H7 (cell line): ENCODE measurements at places on chromosomes 16 and 17.

DNA sequence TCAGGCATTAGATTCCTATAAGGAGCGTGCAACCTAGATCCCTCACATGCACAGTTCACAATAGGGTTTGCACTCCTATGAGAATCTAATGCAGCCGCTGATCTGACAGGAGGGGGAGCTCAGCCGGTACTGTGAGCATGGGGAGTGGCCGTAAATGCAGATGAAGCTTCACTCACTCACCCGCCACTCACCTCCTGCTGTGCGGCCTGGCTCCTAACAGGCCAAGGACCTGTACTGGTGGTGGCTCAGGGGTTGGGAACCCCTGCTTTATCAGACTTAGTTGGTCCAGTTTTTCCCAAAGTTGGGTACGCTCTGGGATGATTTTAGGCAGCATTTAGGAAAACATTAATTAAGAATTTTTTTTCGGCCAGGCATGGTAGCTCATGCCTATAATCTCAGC lies 103.8 kb downstream of the MARF1 start:
- DNase-seq: peak; percentile 67

DNA sequence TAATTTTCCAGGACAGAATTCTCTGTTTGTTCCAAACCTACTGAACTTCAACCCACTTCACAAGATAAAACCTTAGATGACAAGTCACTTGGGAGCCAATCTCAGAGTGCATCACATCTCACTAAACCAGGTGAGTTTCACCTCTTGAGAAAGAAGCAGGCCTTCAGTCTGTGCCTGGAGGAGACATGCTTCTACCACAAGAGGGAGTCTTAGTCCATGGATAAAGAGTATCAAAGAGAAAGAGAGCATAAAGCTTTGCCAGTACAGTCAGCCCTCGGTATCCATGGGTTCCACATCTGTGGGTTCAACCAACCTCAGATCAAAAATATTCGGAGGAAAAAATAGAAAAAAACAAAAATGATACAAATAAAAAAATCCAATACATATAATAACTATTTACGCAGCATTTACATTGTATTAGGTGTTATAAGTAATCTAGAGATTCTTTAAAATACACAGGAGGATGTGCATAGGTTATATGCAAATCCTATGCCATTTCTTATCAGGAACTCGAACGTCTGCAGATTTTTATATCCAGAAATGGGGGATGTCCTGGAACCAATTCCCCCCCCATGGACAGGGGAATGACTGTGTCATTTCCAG lies 37.7 kb downstream of the DUSP14 start:
- DNase-seq: peak; percentile 76

DNA sequence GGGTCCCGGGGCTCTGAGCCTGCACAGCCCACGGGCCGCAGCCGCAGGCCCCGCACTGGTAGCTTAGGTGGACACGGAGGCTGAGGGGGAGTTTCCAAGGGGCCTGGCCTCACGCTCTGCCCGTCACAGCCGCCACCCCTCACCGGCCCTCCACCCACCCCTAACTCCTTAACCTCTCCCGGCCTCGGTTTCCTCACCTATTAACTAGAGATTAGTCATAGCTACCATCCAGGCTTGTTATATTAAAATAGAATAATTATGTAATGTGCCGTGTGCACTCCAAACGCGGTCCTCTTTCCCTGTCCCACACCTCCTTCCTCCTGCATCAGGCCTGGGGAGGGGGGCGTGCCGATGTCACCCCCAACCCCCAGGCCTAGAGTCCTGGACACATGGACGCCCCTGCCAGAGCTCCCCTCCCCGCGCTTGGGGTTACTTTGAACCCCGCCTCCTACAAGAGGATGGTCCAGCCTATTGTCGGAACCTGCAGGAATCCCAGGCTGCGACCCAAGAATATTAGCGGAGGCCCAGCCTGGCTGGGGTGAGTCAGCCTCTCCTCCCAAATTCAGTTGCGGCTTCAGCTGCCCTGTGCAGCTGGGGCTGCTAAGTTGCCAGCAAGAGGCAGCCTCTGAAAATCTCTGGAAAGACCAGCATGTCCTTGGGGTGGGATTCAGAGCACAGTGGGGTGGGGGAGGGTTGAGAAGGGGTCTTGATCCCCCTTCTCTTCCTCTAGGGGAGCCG lies 17.3 kb downstream of the SOCS3 start:
- DNase-seq: peak; percentile 79

- no peak for DNase-seq
Observed at GRCh38 chr17:74798239-74798707, 22.1 kb upstream of the NAT9 start.

GRCh38 chr17:3213587-3213986 lies 6.1 kb downstream of the OR1A1 start:
- DNase-seq: no peak

DNA sequence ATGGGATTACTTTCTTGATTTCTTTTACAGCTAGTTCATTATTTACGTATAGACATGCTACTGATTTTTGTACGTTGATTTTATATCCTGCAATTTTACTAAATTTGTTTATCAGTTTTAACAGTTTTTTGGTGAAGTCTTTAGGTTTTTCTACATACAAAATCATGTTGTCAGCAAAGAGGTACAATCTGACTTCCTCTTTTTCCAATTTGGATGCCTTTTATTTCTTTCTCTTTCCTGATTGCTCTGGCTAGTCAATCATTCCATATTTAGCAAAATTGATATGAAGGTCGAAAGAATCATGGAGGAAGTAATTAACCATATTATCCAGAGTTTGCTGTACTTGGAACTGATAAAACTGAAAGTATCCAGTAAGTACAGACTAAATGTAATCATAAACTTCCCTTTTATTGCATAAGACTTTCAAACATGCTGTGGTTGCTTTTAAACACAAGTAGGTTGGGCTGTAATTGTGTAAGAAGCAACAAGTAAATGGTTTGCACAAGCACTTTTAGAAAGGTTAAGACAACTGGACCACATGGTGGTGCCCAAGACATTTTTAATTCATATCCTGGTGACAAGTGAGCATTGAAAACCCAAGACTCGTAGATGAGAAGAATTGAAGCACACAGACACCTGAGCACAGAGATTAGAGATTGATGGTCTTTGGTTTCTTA lies 8.4 kb downstream of the GDE1 start:
- DNase-seq: no peak

- no peak for DNase-seq
Observed at GRCh38 chr17:52242268-52242667, 83.8 kb upstream of the CA10 start.

- DNase-seq: no peak
Observed at GRCh38 chr16:15483857-15484256, 49.5 kb downstream of the BMERB1 start.

GRCh38 chr16:59701963-59702930 lies 968.1 kb upstream of the GOT2 start:
- DNase-seq: no peak

GRCh38 chr16:29316761-29317183 lies 89.7 kb downstream of the NPIPB11 start:
- DNase-seq: no peak

GRCh38 chr17:7777017-7777416 lies 57.0 kb upstream of the KDM6B start:
- DNase-seq: no peak

DNA sequence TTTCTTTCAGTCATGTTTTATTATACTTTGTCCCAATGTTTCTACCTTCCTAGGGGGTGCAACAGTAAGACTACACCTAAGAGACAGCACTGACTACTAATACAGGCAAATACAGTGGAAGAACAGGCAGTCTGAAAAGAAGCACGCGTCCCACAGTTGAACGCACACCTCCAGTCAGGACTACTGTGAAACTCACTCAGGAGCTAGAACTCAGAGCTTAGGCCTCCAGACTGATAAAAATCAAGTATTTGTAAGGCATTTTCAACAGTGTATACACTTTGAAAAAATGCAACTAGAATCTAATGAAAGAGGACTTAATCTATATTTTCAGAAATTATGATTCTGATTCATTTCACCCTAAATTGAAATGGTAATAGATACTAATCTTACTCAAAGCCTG lies 14.4 kb downstream of the ITFG1 start:
- DNase-seq: no peak

DNA sequence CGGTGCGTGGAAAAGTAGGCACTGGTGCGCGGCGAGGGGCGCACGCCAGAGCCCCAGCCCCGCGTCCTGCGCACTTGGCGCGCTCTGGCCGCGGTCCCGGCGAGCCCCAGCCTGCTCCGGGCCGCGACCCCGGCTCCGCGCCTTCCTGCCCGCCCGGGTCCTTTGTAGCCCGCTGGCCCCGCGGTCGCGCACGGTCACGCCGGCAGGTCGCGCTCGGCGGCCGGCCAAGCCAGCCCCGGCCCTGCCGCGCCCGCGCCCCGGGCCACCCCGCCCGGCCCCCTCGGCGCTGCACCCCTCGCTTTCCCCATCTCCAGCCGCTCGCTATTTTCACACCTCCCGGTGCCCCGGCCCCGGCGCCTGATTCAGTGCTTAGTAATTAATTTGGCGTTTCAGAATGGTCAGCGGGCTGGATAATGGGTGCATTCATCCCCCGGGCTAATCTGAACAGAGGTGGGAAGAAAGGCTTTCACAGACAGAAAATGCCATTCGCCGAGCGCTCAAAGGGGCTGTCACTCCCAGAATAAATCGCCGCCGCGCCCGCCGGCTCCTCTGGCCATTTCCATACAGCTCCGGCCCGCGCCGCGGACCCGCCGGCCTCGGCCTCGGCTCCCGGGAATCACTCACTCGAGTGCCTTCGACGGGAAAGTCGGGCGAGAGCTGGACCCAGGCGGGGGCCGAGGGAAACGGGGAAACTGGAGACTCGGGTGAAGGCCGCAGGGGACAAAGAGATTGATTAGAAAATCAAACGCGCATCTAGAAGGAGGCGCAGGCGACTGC lies 17.8 kb upstream of the NTN1 start:
- DNase-seq: peak; percentile 81

DNA sequence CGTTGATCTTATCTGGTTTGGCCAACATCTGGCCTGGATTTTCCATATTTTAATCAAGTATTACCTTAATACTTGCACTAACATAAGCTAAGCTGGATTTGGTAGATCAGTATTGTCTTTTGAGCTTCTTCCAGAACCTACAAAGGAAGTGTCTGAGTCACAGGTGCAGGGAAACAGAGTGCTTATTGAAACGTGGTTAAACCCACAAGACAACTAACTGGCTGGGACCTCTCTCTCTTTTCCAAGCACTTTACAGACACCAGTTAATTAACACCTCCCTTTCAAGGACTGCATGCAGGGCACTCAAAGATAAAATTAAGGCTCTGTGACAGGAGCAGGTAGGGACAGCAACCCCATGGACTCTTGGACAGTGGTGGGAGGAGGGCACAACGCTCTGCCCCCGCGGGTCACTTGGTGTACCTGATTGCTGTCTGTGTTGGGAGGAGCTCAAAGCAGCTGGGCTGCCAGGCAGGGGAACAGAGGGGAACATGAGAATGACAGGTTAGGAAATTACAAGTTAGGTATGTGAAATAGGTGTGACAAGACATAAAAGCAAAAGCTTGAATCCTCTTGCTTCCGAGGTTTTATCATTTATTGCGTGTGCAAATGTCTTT lies 133.7 kb upstream of the MON1B start:
- DNase-seq: no peak

DNA sequence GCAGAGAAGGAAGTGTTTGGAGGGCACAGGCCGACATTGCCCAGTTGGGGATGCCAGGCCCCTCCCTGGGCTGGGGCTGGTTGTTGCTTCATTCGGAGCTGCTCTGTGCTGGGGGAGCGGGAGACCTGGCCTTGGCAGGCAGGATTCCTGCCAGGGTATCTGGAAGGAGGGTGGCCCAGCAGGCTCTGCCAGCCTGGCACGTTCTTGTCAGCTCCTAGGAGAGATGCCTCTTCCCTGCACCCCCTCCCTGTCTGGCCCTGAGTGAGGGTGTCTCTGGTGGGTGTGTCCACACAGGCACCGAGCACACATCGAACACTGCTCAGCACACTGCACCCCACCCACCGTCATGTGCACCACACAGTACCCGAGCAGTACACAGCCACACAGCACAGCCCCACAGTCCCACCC lies 35.2 kb downstream of the ARHGAP23 start:
- no peak for DNase-seq

DNA sequence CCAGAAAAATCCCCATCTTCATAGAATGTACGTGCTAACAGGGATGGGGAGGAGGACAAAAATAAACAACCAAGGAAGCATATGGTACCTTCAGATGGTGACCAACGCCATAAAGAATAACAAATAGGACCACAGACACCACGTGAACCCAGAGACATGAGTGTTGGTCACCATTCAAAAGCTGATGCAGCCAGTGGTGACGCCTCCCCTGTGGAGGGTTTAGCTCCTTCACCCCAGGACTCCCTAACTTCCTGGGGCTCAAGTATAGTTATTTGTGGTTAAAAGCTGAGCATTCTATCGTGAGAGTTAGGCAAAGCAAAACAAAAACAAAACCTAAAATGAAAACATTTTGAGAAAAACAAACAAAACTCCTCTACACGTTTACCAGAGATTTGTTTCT lies 184.7 kb downstream of the SOX9 start:
- peak; percentile 49 for DNase-seq

DNA sequence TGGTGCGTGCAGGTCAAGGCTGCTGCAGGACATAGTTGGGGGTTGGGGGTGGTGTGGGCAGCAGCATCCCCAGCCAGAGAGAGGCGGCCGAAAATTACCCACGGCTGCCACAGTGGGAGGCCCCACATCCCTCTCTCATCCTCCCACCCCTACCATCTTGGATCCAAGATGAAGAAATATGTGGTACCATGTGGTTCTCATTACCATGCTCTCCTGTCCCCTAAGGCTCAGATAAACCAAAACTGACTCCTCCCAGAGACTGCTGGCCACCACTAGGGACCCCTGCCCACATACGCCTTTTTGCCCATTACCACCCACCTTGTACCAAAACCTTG lies 120.4 kb downstream of the HIC1 start:
- DNase-seq: no peak

DNA sequence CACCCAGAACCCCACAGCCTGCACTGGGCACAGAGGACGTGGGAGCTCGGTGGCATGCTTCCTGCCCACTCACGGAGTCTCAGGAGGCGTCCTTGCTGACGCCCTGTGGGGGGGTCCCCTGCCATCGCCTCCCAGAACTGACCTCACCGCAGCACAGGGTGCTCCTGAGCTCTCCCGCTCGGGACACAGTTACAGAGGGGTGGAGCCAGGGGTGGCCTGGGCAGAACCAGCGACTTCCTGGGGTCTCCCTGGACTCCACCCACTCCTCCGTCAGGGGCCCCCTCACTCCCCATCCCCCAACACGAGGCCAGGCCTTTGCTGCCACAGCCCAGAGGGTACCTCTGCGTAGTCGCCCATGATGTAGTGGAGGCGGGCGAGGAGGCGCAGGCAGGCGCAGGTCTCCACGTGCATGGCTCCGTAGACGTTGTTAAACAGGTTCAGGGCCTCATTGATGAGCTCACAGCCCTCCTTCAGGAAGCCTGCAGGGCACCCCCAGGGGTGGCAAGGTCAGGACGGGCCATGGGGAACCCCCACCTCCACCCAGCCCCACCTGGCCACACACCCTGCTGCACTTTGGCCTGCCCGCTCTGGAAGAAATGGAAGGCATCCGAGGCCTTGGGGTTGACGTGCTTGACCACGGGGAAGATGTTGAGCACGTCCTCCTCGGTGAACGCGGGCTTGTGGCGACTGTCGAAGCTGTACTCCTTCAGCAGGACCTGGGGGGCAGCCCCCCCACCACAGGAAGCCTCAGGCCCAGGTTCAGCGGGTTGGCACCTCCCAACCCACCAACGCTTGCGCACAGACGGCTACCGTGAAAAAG lies 17.8 kb downstream of the CLUH start:
- peak; percentile 58 for DNase-seq

- no peak for DNase-seq
Observed at GRCh38 chr17:15039366-15039765, 225.8 kb downstream of the PMP22 start.

GRCh38 chr16:86883583-86884389 lies 305.4 kb downstream of the FOXL1 start:
- peak; percentile 66 for DNase-seq
